ENCODE measurements at places on chromosomes 4 and X.

GRCh38 chrX:39176105-39176504 lies 374.8 kb downstream of the MID1IP1 start:
- no peak for DNase-seq

DNA sequence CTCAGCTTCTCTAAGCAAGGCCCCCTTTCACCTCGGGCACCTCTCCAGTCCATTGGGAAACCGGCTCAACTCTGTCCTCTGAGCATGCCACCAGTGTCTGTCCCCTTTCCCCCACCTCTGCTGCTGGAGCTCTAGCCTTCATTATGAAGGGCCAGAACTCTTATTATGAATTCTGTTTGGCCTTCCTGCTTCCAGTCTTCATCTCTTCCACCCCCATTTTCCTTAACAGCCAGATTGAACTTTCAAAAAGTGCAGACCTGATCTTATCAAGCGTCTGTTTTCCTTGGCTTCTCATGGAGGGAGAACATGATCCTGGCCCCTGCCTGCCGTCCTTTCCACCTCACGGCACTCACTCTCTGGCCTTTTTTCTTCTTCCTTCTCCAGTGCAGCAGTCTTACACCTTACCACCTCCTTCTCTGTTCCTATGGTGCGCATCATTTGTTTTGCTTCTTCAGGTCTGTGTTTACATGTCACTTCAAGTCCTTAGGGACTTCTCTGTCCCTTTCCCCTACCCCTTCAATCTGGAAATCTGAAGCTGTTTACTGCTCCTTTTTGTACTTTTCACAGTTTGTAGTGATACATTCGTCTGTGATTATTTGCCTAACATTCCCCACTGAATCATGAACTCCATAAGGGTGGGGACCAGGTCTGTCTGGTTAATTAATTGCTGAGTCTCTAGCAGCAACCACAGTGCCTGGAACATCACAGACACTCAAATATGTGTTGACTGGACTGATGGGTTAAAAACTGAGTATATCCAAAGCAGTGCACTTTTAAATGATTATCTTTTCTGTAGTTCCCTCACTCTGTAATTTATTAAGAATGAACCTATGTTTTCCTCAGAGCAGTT lies 55.8 kb downstream of the FNIP2 start:
- DNase-seq: no peak

DNA sequence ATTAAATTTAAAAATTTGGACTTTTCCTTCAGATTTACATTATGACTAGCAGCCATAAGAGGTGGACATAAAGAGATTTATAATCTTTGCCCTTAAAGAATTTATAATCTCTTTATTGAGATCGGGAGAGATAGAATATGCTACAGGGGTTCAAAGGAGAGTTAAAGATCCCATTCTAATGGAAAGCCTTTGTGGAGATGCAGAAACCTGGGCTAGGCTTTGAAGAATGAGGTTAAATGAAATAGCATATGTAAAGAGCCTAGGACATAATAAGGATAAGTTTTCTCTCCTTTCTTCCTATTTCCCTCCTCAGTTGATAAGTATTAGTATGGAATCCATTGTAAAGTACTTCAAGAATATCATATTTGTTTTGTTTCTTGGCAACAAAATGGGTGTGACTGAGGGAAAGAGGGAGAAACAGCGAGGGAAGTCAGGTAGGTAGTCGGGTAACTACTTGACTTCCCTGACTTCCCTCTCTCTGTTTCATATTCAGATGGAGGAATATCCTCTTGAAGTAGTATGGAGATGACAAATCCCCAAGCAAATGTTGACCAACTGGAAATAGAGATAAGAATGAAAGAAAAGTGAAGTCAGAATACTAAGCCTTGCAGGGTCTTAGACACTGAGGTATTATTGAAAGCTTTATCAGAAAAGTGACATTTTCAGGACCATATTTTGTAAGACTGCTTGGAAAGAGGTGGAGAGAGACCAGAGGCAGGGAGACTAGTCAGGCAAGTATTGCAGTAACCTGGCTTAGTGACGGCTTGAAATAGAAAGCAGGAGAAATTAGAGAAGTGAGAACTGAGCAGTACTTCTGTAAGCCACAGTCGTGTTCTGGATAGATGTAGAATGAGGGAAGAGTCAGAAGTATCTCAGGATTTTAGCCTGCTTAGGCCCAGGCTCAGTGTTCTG lies 82.9 kb downstream of the PDLIM5 start:
- no peak for DNase-seq

- no peak for DNase-seq
Observed at GRCh38 chr4:78510681-78511080, 40.9 kb upstream of the ANXA3 start.

DNA sequence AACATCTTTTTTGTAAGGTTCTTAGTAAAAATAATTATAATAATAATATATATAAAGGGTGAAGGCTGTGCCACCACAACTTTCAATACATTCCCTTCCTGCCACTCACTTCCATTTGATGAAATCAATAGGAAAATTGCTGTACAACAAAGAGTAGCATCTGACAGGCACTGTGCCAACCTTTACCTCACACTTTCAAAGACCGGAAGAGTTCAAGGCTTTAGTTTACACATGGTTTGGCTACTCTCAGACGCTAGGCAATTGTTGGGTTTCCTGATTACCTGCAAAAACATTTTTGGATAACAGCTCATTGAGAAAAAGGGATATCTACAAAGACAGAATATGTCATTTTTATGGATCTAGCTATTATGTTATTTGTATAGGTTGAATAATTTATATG lies 5.5 kb upstream of the ING2 start:
- DNase-seq: no peak

DNA sequence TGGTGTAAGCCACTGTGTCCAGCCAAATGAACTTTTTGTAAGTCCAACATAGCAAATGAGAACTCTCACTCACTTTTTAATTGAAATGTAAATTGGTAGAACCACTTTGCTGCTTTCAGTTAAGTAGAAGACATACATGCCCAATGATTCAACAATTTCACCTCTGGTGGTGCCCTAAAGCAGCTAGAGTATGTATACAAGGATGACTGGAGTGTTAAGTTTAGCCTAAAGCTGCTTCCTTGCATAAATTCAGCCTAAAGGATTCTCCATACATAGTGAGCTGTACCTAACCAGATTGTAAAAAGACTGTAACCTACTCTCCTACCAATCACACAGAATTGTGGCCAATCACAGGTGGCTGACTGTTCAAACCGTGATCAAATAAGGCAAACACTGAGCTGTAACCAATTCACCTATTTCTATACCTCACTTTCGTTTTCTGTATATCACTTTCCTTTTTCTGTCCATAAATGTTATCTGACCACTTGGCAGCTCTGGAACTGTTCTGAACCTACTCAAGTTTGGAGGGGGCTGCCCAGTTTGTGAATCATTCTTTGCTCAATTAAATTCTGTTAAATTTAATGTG lies 39.9 kb downstream of the PDS5A start:
- no peak for DNase-seq

DNA sequence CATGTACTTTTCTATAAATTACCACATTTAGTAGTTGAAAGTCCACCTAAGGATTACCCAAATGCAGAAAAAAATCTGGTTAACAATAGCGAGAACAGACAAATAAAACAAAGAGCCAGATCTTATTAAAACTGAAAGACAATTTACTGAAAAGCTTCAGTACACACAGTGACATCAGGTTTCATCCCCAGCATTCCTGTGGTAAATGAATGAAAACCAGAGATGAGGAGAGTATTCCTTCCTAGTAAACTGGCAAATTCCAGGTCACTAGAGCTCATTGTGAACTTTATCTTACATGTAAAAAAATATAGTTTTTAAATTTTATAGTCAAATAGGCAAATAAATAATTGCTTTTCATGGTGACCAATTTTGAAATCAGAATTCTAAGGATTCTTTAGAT lies 1290.5 kb downstream of the ADGRL3 start:
- no peak for DNase-seq

- DNase-seq: no peak
Observed at GRCh38 chr4:142875117-142875516, 29.0 kb upstream of the INPP4B start.

- no peak for DNase-seq
Observed at GRCh38 chrX:9614016-9614415, 149.2 kb downstream of the TBL1X start.

- DNase-seq: no peak
Observed at GRCh38 chrX:51760657-51761056, 17.4 kb downstream of the GSPT2 start.

DNA sequence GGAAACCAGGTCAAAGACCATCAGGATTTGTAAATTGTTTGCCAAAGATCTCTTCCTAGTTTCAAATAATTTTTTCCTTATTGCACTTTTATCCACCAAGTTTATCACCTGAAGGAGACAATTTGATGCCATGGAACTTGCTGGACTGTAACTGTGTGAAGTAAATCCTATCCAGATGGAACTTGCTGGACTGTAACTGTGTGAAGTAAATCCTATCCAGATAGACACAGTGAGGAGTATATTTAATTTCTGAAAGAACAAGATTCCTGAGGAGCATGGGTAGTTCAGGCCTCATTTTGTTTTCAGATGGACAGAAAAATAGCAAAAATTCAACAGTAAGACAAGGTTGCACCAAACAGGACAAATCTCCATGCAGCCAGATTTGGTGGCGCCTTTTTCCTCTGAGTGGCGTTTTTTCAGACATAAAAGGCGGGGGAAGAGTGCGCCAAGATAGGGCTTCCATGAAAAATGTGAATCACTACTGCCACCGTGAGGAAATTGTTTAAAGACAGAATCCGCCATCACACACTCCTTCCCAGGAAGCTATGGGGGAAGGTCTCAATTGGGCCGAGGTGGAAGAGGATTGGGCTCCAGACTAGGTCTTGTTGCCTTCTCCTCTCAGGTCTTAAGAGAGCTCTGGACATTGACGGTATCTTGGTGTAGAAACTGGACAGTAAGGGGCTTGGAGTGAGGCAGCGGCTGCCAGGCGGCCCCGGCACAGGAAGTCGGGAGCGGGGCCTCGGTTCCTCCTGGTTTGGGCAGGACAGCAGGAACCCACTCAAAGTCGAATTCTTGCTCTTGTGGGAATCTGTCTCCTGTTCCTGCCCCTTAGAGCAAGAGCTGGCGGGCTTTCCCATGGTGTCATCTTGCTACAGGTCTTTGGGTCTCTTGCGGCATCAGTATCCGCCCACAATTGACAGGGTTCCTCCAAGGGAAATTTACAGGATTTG lies 234.7 kb downstream of the OR13H1 start:
- DNase-seq: no peak

DNA sequence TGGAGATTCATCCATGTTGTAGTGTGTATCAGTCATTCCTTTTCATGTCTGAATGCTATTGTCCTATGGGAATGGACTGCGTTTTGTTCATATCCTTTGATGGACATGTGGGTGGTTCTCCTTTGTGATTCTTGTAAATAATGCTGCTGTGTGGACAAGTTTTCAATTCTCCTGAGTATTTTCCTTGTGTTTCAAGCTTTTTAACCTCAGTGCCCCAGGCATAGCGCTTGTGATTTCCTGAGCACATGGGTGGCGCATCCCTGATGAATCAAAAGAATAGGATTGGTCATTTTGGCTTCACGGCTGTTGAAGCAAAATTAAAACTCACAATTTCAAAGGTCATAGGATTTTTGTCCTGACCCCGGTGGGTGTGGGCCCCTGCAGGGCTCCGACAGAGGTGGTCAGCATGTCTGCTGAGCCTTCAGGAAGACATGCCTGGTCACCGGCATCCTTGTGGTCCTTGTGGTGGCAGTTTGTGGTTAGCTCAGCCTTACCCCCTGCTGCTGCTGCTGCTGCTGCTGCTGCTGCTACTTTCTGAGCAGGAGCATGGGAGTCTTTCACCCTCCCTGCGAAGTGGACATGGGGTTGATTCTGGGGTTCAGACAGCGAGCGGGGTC lies 30.0 kb downstream of the SHROOM2 start:
- DNase-seq: no peak

DNA sequence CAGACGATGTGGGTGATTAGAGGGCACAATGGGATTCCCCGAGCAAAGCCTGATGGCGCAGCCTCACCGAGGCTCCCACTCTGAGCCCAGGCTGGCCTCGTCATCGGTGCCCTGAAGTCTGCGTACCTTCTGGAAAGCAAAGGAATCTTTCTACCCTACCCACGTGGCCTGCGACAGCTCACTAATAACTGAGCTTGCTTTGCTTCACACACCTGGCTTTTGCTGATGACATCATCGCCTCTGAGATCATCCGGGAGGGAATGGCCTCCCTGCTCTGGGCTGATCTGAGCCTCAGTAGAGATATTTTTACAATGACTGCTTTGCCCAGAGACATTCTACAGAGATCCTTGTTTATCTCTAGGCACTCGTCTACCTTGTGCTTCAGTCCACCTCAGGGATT lies 45.4 kb upstream of the PDLIM3 start:
- DNase-seq: no peak

- DNase-seq: no peak
Observed at GRCh38 chr4:123361195-123361861, 35.3 kb upstream of the SPRY1 start.

DNA sequence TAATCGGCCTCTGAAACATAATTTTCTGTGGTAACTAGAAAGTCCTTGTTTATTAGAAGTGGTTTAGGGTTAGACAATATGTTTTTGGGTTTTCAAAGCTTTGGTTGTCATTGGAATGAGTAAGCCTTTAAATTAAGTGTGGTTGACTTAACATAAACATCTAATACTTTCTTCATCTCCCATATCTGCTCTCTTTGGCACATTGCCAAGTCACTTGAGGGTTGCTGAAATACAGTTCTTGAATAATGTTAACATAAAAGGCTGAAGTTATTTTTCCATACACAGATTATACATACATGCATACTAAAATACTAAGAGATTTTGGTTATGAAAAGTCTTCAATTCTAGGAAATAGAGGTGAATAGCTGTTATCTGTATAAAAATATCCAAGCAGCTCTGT lies 241.7 kb upstream of the BMP3 start:
- peak; percentile 4 for DNase-seq

DNA sequence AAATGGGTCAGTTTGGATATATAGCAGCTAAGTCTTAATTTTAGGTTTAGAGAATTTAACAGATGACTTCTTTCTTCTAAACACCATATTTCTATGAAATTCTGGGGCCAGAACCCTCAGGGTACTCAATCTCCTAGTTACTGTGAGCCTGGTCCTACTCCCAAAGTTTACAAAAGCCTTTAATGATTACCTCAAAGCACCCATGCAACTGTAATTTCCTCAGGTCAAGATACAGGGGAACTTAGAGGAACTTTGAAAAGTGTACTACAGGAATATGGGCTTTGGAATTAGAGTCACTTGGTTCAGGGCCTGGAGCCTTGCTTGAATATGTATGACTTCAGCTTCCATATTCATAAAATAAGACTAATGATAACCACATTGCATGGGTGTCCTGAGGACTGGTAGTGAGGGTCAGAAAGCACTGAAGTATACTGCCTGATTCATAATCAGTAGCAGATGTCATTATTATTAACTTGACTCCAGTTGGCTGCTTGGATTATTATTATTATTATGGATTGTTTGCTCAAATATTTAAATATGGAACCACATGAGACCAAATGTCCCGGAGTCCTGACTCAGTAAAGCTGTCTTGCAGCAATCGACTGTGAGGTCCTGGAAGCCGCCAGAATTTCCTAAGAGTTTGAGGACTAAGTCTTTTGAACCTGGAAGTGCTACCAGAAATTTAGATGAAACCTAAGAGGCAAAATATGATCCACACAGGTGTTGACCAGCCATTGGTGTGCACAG lies 2.0 kb upstream of the ADH7 start:
- DNase-seq: no peak

- no peak for DNase-seq
Observed at GRCh38 chrX:38332505-38332904, 5.2 kb upstream of the RPGR start.

GRCh38 chr4:102321260-102321995 lies 23.9 kb downstream of the SLC39A8 start:
- DNase-seq: no peak

GRCh38 chrX:139831675-139832456 lies 101.0 kb downstream of the ATP11C start:
- no peak for DNase-seq

All from CD4-positive, alpha-beta memory T cell (primary cell).